OCI-LY7 (cell line): ENCODE measurements at places on chromosomes 12 and 14. TPM values are rescaled to one million over a fixed set of nuclear protein-coding genes. Genes with fewer than 3 reads are reported as not detected.

DNA sequence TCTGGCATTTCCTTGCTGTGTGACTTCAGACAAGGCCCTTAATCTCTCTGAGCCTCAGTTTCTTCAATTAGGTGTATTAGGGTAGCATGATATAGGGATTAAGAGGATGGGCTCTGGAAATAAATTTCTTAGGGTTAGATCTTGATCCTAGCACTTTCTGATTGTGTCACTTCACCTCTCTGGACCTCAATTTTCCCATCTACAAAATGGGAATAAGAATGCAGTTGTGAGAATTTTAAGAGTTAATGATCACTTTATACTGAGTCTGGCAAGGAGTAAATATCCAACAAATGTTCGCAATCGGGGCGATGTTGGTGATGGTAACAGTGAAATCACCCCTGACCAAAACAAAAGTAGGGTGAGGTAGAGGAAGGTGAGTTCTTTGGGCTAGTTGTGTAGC lies 4.0 kb downstream of the RPH3A start:
- no peak for DNase-seq

- peak; percentile 28 for DNase-seq
Observed at GRCh38 chr14:101465795-101466448, 95.4 kb upstream of the DIO3 start.

GRCh38 chr14:53034688-53035230 lies 83.9 kb upstream of the FERMT2 start:
- no peak for DNase-seq

GRCh38 chr12:124218243-124218560 lies 76.7 kb upstream of the RFLNA start:
- DNase-seq: no peak

GRCh38 chr14:53032838-53033390 lies 82.1 kb upstream of the FERMT2 start:
- DNase-seq: no peak

- DNase-seq: no peak
Observed at GRCh38 chr14:58060077-58060476, 91.9 kb downstream of the ARMH4 start.

- peak; percentile 79 for DNase-seq
Observed at GRCh38 chr12:123043536-123044001, 63.1 kb downstream of the ARL6IP4 start.

DNA sequence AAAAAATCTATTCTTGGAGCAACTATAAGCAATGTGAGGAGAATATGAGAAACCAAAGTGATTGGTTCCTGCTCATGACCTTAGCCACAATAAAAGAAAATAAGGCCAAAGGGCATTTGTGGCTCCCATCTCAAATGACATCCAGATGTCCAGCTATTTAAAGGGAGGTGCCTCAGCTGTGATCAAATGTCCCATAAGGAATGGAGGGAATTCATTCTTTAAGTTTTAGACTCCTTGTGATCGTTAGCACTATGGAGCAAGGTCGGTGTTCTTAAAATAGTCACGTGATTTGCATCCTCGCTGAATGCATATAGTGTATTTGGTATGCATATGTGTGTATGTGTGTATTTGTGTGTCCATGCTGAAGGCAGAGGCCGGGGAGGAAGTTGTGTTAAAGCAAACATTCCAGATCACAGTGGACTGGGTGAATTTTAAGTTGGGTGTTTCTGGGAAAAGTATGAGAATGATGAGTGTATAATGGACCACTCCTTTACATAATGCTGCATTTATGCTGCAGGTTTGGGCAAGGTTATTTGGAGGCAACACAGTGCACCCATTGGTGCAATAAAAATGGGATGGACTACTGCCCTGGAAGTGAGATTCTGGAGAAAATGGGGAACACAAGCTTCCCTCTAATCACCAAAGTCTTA lies 5.6 kb upstream of the E2F7 start:
- no peak for DNase-seq

DNA sequence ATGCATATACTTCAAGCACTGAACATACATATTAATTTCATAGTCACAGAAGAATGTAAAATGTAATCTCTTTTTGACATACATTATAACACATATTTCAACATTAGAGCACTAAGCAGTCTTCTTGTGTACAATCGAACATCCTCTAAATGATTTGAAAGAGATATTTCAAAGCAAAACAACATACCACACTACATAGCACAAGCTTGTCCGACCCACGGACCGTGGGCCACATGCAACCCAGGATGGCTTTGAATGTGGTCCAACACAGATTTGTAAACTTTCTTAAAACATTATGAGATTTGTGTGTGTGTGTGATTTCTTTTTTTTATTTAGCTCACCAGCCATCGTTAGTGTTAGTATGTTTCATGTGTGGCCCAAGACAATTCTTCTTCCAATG lies 7.0 kb downstream of the PRICKLE1 start:
- DNase-seq: no peak

- no peak for DNase-seq
Observed at GRCh38 chr12:34406228-34406995, 384.1 kb downstream of the ALG10 start.

DNA sequence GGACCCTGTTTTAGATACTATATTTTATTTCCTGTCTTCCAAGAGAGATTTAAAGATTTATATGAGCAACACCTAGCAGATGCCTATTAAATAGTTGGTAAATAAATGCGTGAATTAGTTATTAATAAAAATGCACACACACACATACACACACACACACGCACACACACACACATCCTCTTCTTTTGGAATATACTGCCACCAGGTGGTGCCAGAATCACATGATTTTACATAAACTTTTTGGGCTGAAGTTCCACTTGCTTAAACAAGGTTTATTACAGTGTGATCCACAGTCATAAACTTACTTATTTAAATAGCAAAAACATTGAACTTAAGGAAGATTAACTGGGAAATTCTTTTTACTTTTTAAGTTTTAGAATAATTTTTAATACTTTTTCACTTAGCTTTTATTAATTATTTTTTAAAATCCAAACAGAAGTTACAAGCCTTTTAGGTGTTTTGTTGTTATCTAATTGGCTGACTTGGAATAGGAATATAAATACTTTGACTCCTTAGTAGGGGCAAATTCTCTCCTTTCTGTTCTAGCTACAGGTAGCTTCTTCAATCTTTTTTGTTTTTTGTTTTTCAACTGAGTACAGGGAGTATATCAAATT lies 17.5 kb downstream of the RAD51B start:
- peak; percentile 79 for DNase-seq

DNA sequence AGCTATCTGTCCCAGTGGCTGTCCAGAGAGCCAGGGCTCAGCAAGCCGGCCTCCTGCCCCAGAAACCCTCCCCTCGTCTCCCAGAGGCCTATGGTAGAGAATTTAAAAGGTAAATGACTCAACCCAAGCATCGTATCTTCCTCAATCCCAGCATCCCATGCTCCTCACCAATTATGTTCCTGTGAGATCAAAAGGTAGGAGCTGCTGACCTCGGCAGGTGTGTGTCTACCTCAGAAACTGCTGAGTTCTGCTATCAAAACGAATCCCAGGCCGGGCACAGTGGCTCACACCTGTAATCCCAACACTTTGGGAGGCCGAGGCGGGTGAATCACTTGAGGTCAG lies 49.3 kb downstream of the FOXN3 start:
- DNase-seq: no peak

- DNase-seq: no peak
Observed at GRCh38 chr12:109735825-109736551, 22.4 kb downstream of the FAM222A start.

DNA sequence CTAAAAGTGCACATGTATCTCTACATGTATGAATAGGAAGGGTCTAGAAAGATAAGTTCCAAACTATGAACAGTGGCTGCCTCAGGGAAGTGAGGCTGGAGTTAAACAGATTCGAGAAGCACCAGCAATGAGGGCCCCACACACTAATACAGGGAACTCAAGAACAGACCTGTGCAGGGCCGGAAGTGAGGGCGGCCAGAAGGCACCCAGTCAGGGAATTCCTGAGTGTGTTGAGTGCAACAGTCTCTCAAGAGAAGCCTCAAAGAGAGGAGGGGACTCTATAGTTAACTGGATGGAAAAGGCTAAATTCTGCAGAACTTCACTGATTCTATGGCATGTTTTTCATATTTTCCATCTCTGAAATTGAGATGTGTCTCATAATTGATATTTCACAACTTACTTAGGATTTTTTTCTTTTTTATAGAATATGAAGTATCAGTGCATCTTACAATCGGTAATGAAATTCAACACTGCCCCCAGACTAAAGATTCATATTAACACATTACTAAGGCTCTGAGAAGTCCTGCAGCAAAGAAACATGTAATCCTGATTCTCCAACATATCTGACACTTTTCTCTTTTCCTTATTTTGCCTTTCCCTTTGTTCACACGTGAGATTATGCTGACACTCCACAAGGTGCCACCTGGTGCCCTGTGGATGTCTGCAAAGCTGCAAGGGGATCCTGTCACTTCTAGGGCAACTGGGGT lies 61.3 kb downstream of the CHGA start:
- DNase-seq: no peak

DNA sequence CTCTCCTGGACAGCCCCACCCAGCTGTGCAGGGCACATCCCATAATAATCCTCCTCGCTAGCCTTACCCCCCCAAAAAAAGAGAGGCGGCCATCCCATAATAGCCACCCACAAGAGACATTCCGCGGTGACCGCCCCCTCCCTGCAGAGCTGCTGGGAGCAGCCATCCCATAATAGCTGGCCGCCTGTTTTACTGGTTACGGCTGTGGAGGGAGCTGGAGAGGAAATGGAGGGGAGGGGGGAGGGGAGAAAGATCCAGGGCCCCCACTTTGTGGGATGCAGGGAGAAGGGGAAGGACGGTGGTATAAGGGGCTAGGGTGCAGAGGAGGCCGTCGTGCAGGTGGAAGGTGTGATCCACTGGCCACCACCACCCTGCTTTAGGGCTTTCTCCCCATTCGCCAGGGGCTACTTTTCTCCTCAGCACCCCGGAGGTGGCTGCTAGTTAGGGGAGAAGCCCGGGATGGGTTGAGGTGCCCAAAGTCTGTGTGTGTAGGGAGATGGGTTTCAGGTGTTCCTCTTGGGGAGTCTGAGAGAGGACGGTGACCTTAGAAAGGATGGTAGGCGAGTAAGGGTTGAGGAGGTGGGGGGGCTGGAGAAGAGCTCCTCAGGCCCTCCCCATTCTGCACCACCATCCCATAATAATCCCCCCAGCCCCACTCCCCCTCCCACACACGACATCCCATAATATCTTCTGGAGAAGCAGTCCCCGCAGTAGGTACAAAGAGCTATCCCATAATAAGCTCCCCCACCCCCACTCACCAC lies 6.0 kb upstream of the CHD4 start:
- DNase-seq: peak; percentile 30

DNA sequence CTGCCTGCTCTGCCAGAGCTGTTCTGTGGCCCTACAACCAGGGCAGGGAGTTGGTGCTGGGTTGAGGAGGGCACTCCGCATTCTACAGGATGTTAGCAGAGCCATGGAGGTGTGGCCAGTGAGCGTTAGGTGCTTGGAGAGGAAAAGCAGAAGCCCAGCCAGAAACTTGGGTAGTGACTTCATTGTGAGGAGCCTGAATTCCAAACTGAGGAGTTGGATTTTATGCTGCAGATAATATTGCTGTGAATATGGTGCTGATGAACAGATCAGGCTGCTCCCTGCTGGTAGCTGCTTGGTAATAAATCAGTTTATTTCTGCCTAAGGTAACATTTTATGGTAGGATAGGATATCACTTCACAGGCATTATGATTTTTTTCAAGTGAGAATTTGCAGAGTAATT lies 7.1 kb upstream of the CCDC175 start:
- no peak for DNase-seq

DNA sequence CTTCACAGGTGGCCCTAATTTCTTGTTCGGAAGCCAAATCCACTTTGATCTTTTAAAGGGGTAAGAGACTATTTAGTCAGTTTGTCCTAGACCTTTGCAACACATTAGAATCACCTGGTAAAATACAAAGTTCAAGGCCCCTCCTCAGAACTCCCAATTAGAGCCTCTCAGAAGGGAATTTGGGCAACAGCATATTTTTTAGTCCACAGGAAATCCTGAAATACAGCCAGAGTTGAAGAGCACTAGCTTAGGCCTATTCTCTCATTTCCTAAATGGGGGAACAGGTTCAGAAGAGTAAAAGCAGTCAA lies 151.3 kb upstream of the FSCB start:
- no peak for DNase-seq

DNA sequence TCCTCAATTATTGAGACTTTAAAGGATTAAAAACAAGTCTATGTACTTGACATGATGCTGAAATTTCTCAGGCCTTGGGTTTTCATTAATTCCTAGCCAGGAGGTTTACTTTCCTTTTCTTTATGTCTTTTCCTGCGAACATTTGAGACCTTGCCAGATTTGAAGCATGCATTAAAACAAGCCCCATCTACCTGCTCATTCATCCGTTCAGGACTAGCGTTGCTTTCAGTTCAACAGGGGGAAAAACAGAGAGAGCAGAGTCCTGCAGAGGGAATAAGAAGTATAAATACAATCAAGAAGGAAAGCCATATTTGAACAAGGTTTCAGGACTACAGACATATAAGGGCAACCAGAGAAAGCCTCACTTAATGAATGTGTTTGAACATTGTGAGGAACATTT lies 542.4 kb downstream of the DIO2 start:
- DNase-seq: no peak

DNA sequence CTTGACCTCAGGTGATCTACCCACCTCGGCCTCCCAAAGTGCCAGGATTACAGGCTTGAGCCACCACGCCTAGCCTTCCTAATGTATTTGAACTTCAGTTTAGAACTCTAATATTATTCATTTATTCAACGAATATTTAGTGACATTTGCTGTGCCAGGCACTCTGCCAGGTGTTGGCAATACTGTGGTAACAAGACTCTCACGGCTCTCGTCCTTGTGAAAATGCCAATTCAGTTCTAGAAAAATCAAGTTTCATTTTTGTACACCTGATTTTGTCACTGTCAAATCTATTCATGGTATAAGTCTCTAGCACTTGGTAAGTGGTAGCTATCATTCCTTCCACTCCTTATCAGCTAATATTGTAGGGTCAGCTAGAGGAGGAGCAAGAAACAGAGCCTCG lies 6.3 kb upstream of the PWP1 start:
- no peak for DNase-seq

- DNase-seq: peak; percentile 69
Observed at GRCh38 chr12:57001448-57001906, 4.9 kb downstream of the ZBTB39 start.

DNA sequence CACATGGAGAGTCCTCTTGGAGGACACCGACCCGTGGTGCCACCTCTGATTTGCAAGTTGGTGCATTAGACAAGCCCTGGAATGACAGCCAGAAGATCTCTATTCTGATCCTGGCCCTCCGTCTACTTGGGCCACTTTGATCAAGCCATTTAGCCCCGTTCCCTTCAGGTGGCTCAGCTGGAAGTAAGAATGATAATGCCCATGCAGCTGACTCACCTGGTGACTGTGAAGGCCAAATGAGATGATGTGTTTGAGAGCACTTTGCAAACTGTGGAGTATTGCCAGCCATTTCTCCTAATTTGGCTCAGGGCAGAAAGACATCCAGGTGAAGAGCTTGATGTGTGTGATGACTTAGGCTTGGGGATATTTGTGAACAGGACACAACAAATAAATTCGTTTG lies 165.9 kb downstream of the ETV6 start:
- no peak for DNase-seq

The PLEKHD1 gene
- total RNA-seq: 0.17 and 0.19 TPM in 2 replicates

The KRT85 gene
- total RNA-seq: not detected in 2 replicates

The RFLNA gene
- not detected in 2 replicates for total RNA-seq

The TMEM30B gene
- total RNA-seq: not detected in 2 replicates

The OTUB2 gene
- 0.48 and 0.84 TPM in 2 replicates for total RNA-seq

The LRFN5 gene
- not detected in 2 replicates for total RNA-seq

The GDF3 gene
- total RNA-seq: not detected in 2 replicates

The ANHX gene
- not detected in 2 replicates for total RNA-seq

The TPH2 gene
- total RNA-seq: not detected in 2 replicates

The PMEL gene
- 2.4 and 3.0 TPM in 2 replicates for total RNA-seq

The CD27 gene
- 39.9 and 48.3 TPM in 2 replicates for total RNA-seq

The C12orf60 gene
- 3.4 and 3.9 TPM in 2 replicates for total RNA-seq

The TWF1 gene
- 22.0 and 26.1 TPM in 2 replicates for total RNA-seq

The APOF gene
- 0.20 and 0.38 TPM in 2 replicates for total RNA-seq
